ENCODE measurements at places on chromosomes 2 and 18. TPM values are rescaled to one million over a fixed set of nuclear protein-coding genes. Genes with fewer than 3 reads are reported as not detected.

- no peak for DNase-seq
These were observed 493.6 kb upstream of the SETBP1 start for GRCh38 chr18:44187090-44187489.

- no peak for DNase-seq
These were observed 191.6 kb downstream of the TWIST2 start for GRCh38 chr2:239039479-239039861.

- no peak for DNase-seq
These were observed 43.8 kb upstream of the DDX18 start for GRCh38 chr2:117770730-117771129.

- DNase-seq: no peak
These were observed 127.4 kb downstream of the TGIF1 start for GRCh38 chr18:3577281-3577855.

RAD51AP2 gene
- under 0.01 TPM for total RNA-seq

GRCh38 chr2:7891312-7891711, 790.5 kb upstream of the ID2 start:
- DNase-seq: no peak

ZEB2 gene
- total RNA-seq: 52.9 TPM

GRCh38 chr2:108621087-108621559, 86.9 kb downstream of the LIMS1 start:
- no peak for DNase-seq

MYL1 gene
- total RNA-seq: 0.34 TPM

BUB1 gene
- total RNA-seq: 85.4 TPM

PKP4 gene
- total RNA-seq: 18.9 TPM

DNA sequence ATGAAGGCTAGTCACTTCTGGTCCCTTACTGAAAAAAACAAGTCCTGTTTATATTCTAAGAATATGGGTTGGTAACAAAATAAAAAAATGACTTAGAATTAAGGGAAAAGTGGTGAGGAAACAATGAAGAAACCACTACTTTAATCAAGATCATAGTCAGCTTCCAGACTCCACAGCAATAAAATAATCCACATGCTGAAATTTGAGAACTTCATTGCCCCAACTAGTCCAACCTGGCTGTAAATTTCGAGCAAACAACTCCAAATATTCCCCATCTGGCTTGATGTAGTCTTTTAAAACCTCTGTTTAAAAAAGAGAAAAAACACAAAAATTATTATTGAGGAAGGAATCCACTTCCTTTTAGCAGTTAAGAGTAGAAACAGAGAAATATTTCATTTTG, 32.5 kb downstream of the METTL4 start:
- DNase-seq: no peak

Measured in LHCN-M2 (cell line).